ENCODE measurements at places on chromosomes 5 and 9.

- no peak overlapping the region for H3K27ac ChIP-seq
- DNase-seq, result no peak
- H3K4me1 ChIP-seq, result no peaks in the 10 kb centered on the region
Measured at GRCh38 chr9:130199605-130200004, 27.4 kb downstream of the NCS1 start.

- peaks cover 7% of the 10 kb centered on the region for H3K4me1 ChIP-seq
- H3K36me3 ChIP-seq, result no peaks in the 10 kb centered on the region
- peaks cover 13% of the 10 kb centered on the region for H3K27me3 ChIP-seq
- DNase-seq, result no peak
Measured at GRCh38 chr9:122225312-122226141, 3.2 kb downstream of the LHX6 start.

- H3K27ac ChIP-seq, result no peak within 1 kb of the TSS
- no peaks in the 10 kb centered on the region for H3K36me3 ChIP-seq
- peak within 1 kb of the TSS; percentile 60 for H3K4me3 ChIP-seq
- DNase-seq, result peak; percentile 33
Measured at GRCh38 chr5:170861917-170862766, at the start of gene RANBP17. TSS of gene RANBP17 (plus strand) at chr5:170862018.

DNA sequence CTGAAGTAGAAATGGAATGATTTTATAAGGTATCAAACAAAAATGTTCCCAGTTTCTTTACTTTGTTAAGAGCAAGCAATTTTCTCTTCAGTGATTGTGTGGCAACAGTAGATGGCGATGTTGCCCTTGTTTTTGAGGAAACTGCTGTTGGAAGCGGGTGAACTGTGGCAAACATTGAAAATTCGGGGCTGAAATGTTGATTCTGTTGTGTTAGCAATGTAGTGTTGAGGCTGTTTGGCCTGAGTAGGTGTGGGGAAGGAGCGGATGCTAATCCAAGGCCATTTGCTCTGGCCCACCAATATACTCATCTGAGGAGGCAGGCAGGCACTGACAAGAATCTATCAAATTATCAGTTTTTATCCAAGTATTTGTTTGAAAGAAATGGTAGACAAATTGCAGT is 129.8 kb downstream of the SLC12A2 start:
- H3K36me3 ChIP-seq, result no peaks in the 10 kb centered on the region
- H3K4me3 ChIP-seq, result no peak overlapping the region
- peak; percentile 70 for DNase-seq
- H3K27ac ChIP-seq, result no peak overlapping the region

- peaks cover 2% of the 10 kb centered on the region for H3K4me1 ChIP-seq
- no peak overlapping the region for H3K4me3 ChIP-seq
- DNase-seq, result no peak
- no peaks in the 10 kb centered on the region for H3K36me3 ChIP-seq
Measured at GRCh38 chr9:129270903-129271431, 92.9 kb upstream of the IER5L start.

GRCh38 chr5:134964359-134965270 is 3.1 kb upstream of the CATSPER3 start:
- H3K4me3 ChIP-seq, result no peak overlapping the region
- DNase-seq, result no peak
- no peaks in the 10 kb centered on the region for H3K27me3 ChIP-seq

GRCh38 chr9:16337322-16338029 is 533.0 kb downstream of the BNC2 start:
- no peak overlapping the region for H3K4me3 ChIP-seq
- H3K27ac ChIP-seq, result no peak overlapping the region
- no peaks in the 10 kb centered on the region for H3K27me3 ChIP-seq
- DNase-seq, result peak; percentile 2

DNA sequence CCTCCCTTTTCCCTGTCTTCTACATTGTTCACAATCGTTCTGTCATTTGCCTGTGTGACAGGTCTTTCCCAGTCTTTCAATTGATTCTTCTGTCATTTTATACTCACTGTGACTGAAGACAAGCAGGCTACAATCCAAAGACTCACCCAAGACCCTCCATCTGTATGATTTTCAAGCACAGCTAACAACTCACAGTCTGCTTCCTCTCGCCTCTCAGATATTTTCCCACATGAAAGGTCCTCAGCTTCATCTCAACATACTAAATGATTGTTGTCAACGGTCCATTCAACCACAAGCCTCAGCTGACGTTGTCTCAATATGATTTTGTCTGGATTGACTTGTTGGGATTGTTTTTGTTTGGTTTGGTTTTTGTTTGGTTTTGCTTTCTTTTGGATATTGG is 346.5 kb downstream of the NFIB start:
- H3K4me1 ChIP-seq, result no peaks in the 10 kb centered on the region
- H3K4me3 ChIP-seq, result no peak overlapping the region
- H3K36me3 ChIP-seq, result no peaks in the 10 kb centered on the region
- no peaks in the 10 kb centered on the region for H3K27me3 ChIP-seq
- DNase-seq, result no peak

DNA sequence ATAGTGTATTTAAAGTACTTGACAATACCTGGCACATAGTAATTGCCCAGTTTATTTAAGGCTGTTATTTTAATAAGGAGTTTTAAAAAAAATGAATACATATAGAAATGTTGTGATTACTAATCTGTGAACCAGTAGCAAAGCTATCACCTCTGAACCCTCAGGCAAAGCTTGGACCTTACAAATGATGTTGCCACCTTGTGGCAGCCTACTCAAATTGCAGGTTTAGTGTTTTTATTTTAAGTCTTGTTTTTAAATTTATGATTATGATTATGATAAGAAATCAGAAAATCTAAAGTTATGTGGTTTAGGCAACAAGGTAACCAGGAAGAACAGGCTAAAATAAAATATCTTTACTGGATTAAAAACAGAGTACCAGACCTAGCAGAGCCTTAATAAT is 35.8 kb downstream of the PPARGC1B start:
- no peaks in the 10 kb centered on the region for H3K36me3 ChIP-seq
- H3K27ac ChIP-seq, result no peak overlapping the region
- H3K4me3 ChIP-seq, result no peak overlapping the region
- peak; percentile 60 for DNase-seq

- H3K4me1 ChIP-seq, result no peaks in the 10 kb centered on the region
- H3K4me3 ChIP-seq, result no peak overlapping the region
- no peak overlapping the region for H3K27ac ChIP-seq
- DNase-seq, result no peak
- no peaks in the 10 kb centered on the region for H3K36me3 ChIP-seq
Measured at GRCh38 chr5:110008131-110008530, 318.4 kb downstream of the MAN2A1 start.

DNA sequence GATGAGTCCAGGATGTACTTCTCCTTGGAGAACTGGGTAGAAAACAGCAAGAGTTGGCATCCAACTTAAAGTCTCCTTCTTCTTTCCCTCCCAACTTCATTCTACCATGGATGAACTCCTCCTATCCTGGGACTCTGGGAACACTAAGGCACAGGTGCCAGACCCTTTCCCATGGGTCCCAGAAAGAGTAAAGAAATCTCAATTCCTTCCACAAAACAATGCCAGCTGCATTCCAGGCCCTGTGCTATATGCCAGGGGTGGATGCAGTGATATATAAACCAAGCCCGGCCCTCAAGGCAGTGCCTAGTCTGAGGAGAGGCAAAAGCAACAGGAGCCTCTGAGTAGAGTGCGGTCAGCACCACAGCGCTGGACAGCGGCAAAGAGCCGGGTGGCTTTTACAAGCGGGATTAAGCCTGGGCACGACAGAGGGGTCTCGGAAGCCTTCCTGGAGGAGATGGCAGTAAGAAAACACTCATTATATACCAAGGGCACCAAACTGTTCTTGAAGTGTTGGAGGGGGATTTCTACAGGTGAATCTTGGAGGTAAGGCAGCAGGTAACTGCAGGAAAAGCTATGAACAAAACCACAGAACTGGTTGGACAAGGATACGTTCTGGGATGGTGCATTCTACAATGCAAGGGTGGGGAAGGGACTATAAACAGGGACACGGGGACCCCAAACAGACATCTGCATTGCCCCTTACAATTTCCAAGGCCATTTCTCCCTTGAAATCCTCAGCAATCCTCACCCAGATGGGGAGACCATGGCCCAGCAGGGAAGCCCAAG is 16.4 kb upstream of the TOR2A start:
- no peak overlapping the region for H3K27ac ChIP-seq
- H3K36me3 ChIP-seq, result no peaks in the 10 kb centered on the region
- H3K4me1 ChIP-seq, result no peaks in the 10 kb centered on the region
- H3K27me3 ChIP-seq, result peaks cover 8% of the 10 kb centered on the region
- DNase-seq, result no peak

DNA sequence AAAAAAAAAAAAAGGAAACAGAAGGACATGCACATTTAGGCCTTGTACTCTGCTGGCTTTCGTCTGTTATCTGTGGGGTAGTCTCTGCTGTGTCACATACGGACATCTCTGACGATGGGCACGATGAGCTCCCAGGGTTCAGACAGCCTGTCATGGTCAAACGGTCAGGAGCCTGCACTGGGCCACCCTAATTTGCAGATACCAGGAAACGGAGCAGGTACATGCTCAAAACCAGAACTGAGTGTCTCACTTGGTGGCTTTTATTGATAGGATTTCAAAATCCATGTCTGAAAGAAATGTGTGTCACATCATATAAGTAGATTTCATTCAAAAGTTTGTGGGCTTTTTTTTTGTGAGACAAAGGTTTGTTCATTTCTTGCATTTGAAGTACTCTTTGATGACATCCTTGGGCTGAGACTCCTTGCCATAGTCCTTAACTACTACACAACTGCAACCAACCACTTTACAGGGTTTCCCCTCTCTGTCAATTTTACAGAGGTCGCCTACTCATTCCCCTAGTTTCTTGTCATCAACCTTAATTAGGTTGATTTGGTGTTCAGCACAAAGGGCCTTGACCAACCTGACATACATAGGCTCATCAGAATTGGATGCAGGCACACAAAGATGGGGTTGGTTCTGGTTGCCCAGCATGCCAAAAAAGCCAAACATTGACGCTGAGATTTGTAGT is 9.0 kb downstream of the CKMT2 start:
- no peak overlapping the region for H3K4me3 ChIP-seq
- peaks cover 14% of the 10 kb centered on the region for H3K36me3 ChIP-seq
- H3K27ac ChIP-seq, result no peak overlapping the region
- H3K4me1 ChIP-seq, result peaks cover 3% of the 10 kb centered on the region
- no peaks in the 10 kb centered on the region for H3K27me3 ChIP-seq
- no peak for DNase-seq

GRCh38 chr5:65987982-65988381 is 61.6 kb downstream of the ERBIN start:
- no peak overlapping the region for H3K4me3 ChIP-seq
- H3K36me3 ChIP-seq, result no peaks in the 10 kb centered on the region
- no peak overlapping the region for H3K27ac ChIP-seq

DNA sequence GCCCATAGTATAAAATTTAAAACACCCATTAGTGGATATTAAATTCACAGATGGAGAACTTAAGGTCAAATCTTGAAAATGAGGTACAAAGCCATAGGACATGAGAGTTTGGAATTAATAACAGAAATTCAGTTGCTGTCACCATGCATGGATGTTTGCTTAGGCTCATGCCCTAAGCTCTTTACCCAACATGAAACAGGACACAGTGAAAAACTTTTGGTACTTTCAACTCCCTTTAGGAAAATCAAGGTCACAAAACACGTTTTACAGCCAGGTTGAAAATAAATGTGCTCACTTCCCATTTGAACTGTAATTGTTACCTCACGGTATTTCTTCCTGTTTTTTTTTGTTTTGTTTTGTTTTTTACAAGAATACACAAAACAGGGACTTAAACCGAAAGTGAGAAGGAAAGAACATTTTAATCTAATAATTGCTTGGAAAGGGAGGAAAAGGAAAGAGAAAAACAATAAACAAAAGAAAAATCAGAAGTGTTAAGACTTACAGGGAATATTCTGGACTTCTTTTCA is 6.1 kb upstream of the TOPORS start:
- no peaks in the 10 kb centered on the region for H3K36me3 ChIP-seq
- no peaks in the 10 kb centered on the region for H3K27me3 ChIP-seq
- H3K4me3 ChIP-seq, result no peak overlapping the region
- H3K27ac ChIP-seq, result no peak overlapping the region
- peaks cover 19% of the 10 kb centered on the region for H3K4me1 ChIP-seq

GRCh38 chr9:25472085-25472607 is 206.1 kb downstream of the TUSC1 start:
- no peaks in the 10 kb centered on the region for H3K4me1 ChIP-seq
- no peaks in the 10 kb centered on the region for H3K36me3 ChIP-seq
- no peak overlapping the region for H3K27ac ChIP-seq
- no peaks in the 10 kb centered on the region for H3K27me3 ChIP-seq

- H3K27me3 ChIP-seq, result no peaks in the 10 kb centered on the region
- H3K36me3 ChIP-seq, result no peaks in the 10 kb centered on the region
- no peaks in the 10 kb centered on the region for H3K4me1 ChIP-seq
- no peak for DNase-seq
- H3K4me3 ChIP-seq, result no peak overlapping the region
- no peak overlapping the region for H3K27ac ChIP-seq
Measured at GRCh38 chr5:179318221-179318955, 26.9 kb downstream of the ADAMTS2 start.

DNA sequence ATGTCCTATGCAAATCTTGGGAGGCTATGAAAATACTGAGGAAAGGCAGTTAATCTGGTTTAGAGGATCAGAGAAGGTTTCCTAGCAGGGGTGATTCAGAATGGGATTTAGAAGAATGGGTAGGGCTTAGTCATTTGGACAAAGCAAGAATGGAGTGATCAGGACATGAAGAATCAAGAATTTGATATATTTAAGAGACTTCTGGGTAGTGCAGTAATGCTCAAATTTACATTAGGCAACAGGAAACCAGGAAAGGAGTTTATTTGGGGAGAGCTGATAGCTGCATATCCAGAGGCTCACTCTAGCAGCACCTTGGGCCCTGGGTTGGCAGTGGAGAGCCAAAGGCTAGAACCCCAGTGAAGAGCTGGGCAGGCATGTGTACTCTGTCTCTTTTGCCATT is 78.9 kb upstream of the PAPPA start:
- no peaks in the 10 kb centered on the region for H3K36me3 ChIP-seq
- H3K4me3 ChIP-seq, result no peak overlapping the region
- H3K27me3 ChIP-seq, result no peaks in the 10 kb centered on the region
- H3K27ac ChIP-seq, result no peak overlapping the region
- H3K4me1 ChIP-seq, result no peaks in the 10 kb centered on the region

- no peaks in the 10 kb centered on the region for H3K36me3 ChIP-seq
- H3K27ac ChIP-seq, result no peak overlapping the region
- no peaks in the 10 kb centered on the region for H3K27me3 ChIP-seq
- H3K4me1 ChIP-seq, result no peaks in the 10 kb centered on the region
- DNase-seq, result no peak
Measured at GRCh38 chr5:126647071-126647470, 46.3 kb downstream of the PHAX start.

GRCh38 chr9:20538956-20539355 is 83.3 kb downstream of the MLLT3 start:
- H3K27me3 ChIP-seq, result no peaks in the 10 kb centered on the region
- H3K27ac ChIP-seq, result no peak overlapping the region
- no peaks in the 10 kb centered on the region for H3K36me3 ChIP-seq
- H3K4me3 ChIP-seq, result no peak overlapping the region
- no peaks in the 10 kb centered on the region for H3K4me1 ChIP-seq

All from small intestine (tissue), 16 donors.